Activated CD8-positive, alpha-beta memory T cell treated with anti-CD3 and anti-CD28 coated beads, Interleukin-2, amount 10 ng/mL, durations not matched to agents 7 days and 5 days (primary cell): ENCODE measurements at places on chromosomes 6 and 20.

DNA sequence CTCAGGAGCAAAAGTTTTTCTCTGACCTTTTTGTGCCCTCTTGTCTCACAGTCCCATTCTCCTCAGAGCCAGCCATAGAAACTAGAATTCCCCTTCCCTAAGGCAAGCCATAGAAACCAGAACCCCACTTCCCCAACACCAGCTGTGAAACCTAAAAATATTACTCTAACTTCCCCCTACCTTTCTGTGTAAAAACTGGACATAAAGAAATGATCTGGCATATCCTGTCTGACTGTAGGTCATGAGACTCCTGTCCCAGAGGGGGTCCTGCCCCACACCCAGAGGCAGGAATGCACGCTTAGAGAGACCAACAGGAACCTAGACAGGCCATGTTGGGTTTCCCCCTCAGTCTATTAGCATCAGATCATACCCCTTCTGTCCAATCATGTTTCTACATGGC, 140.6 kb upstream of the SLC22A16 start:
- DNase-seq = no peak

GRCh38 chr20:2691127-2691526, 1.5 kb upstream of the EBF4 start:
- no peak for DNase-seq

DNA sequence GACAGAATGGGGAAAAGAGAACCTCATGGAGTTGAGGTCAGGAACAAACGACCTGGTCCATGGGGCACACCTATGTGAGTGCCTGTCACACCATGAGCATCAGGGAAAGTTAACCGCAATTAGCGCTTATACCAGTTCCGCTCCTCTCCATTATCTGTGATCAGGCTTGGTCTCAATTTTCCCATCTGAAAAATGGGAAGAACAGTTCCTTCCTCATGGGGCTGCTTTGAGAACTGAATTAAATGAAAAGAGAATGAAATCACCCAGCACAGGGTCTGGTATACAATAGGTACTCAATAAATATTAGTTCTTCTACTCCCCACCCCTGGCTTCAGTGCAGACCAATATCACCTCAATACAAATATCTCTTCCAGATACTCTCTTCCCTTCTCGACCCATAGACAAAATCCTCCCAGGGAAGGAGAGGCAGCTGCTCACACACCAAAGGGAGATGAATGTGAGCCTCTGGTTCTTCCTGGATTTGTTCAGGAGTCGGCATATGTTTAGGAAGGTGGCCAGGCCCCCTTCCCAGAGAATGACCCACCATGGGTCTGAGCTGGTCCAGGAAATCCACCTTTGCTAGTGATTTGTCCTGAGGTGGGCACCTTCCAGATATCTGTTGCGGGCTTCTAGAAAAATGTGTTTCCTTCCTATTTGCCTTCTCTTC, 2.4 kb upstream of the PTGIS start:
- DNase-seq = no peak

- no peak for DNase-seq
Measured at GRCh38 chr20:60427516-60427915, 469.3 kb downstream of the CDH26 start.

- DNase-seq = no peak
Measured at GRCh38 chr6:32178547-32179440, 589 bp downstream of the RNF5 start.

GRCh38 chr20:25209400-25209799, 13.9 kb downstream of the ENTPD6 start:
- no peak for DNase-seq

DNA sequence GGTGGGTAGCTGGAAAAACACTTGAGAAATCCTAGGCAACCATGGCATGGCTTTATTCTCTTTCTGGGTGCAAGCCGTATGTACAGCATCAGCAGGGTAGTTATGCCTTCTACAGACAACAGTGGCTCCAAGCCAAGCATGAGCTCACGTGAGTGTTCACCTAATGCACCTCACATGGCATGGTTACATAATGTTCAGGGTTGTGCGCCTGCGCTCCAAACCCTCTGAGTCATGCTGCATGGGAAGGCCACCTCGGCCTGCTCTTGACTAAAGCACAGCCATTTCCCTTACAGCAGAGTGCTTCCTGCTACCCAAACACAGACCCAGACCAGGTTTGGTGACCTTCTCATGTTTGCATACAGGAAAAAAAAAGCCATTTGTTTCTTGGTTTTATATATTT, 96.2 kb downstream of the VIP start:
- no peak for DNase-seq

DNA sequence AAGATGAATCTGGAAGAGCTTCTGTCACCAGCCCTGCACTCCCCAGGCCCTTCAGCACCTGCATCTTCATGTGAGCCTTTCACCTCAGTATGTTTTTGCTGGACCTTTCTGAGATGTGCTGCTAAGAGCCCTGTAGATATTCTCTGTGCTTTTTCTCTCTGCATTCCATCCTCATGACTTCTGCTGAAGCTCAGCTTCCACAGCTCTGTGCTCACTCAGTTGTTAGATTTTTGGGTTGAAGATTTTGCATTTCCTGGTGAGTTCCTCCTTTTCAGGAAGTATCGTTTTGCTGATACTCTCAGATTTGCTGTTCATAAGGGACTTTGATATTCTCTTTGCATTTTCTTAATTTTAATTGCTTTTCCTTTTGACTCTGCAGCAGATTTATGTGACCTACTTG, 18.3 kb downstream of the KIAA1586 start:
- no peak for DNase-seq

DNA sequence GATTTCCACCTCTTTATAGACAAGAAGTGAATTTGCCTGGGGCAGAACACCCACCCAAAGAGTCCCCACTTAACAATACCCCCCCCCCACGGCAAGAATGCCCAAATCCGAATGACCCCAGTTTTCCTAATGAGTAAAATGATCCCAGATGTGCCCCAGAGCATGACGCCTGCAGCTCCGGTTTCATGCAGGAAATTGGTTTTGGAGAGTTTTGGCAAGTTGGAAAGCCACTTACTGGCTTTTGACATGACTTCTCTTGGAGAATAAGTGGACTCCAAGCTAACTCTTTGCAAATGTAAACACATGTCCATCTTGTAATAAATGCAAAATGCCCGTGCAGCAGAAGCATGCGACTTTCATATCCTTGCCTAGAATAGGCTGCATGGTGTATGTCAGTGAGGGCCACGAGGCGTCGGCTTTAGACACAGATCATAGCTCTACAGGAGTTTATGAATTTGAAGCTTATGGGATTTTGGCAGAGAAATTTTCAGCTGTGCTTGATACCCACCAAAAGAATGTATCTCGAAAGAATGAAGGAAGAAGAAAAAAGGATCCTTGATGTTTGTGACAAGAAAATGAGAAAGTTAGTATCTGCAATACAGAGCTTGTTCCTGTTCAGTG, 24.2 kb downstream of the EDN3 start:
- DNase-seq = no peak

- DNase-seq = no peak
Measured at GRCh38 chr6:28205879-28206278, 19.2 kb upstream of the ZSCAN9 start.

DNA sequence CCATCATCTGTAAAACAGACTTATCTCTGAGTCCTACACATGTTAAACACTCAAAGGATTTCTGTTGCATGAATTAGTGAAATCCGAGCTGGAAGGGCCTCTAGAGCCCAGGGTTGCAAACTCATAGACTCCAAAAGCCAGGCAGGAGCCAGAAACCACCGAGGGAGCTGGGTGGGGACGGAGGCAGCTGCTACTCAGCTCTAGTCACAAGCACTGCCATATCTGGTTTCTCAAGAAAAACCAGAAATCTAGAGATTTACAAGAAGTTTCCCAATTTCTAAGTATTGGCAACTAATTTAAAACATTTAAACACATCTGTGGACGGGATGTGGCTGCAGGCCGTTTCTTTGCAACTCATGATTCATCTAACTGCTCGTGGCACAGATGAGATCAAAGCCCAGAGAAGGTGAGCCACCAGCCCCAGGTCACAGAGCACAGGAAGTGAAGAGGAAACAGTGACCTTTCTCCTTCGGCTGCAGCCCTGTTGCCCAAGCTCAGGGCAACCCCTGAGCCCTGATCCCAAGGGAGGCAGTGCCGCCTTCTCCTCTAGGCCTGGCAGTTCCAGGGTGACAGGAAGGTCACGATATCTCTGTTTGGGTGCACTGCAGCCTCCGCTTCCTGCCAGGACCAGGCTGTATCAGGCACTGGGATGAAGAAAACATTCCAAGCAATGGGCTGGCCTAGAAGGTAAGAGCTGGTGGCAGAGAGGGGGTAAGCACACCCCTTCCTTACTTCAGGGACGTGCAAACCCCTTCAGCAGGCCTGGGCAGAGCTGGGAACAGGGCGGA, 26.4 kb upstream of the PTGIS start:
- peak; percentile 96 for DNase-seq

DNA sequence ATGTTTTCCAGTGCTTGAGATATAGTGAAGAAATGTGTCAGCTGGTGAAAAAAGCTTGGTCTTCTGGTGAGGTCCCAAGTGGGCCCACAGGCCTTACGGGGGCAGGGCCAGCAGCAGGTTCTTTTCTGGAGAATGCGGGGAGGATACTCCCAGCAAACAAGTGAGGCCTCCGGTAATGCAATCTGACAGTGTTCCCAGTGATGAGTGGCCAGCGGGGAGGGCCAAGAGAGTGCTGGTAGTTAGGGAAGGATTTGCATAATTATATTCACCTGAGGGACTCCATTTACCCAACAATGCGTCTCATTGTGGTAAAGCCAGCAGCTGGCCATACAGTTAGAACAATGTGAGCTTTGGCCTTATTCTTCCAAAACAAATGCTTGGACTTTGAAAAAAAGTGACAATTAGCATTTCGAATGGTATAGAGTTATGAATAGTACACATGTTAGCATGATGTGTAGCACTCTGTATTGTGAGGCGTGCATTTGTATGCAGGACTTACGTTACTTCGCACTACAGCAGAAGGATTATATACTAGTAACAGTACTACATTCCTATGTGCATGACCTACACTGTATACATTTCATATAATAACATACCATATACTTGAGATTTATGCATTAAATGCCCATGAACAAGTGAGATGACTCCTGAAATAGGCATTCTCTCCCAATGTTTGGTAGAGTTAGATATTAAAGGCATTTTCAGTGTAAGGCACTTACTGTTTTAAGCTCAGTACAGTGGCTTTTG, 69.8 kb downstream of the MYB start:
- no peak for DNase-seq

GRCh38 chr6:107968081-107968480, 10.1 kb upstream of the SEC63 start:
- DNase-seq = no peak

- DNase-seq = no peak
Measured at GRCh38 chr6:161462148-161462547, 188.3 kb upstream of the AGPAT4 start.

- DNase-seq = no peak
Measured at GRCh38 chr6:166104107-166104506, 63.5 kb downstream of the TBXT start.

DNA sequence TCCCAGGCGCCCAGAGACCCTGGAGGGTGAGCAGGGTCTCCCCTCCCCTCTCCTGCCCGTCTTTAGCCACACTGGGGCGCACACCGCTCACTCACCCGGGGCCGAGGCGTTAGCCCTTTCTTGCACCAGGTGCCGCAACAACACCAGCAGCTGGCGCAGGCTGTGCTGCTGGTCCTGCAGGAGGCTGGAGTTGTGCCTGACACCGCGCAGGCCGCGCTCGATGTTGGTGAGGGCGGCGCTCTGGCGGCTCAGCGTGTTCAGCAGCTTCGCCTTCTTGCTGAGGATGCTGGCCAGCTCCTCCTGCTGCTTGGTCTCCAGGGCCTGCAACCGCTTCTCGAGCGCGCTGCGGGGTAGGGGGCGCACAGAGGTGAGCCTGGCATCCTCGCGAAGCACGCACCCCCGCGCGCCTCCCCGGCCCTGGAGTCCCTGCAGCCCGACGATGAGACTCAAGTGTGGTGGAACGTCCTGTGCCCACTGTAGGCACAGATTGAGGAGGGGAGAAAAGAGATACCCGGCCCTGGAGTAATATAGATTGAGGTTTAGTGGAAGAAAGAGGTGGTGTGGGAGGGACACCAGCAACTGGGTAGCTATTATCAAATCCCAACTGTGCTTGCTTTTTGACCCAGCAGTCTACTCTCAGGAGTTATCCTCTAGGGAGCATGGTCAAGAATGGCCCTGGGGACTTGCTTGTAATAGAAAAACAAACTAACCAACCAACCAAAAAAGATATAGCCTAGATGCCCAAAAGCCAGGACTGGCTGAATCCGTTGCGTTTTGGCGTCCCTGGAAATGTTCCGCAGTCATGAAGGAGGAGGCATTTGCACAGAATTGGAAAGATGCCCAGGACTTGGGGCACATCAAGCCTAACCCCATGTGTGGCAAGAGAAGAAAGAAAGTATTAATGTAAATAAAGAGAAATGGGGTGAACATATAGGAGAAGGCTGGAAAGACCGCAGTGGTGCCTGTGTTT, 30.9 kb downstream of the ANGPT4 start:
- no peak for DNase-seq

DNA sequence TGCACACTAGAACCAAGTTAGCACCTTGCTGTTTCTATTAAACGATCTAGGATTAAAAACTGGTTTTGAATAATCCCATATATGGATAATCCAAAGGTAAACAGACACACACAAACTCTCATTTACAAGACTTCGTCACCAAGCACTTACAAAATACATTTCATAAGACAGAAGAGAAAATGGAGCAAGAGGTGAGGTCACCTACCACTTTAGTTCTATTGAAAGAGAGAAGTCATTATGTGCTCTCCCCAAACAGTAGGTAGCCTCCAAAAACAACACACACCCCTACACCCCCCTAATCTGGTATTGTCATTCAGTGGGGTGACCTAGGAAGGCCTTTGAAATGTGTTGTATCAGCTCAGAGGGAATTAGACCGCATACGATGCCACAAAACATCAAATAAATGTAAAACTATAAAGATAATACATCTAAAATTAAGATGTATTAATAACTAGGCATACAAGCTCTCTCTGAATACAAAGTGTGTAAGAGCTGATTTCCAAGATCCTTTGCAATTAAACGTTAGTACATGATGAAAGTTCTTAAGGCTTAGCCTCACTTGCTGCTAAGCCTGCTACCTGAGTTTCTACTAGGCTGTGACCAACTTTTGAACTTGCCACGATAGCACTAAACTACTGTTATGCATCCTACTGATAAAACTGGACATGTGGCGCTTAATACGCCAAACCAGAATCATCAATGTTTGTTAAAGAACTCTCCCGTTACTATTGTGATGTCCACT, 1.6 kb downstream of the SRPK1 start:
- no peak for DNase-seq

- no peak for DNase-seq
Measured at GRCh38 chr20:46523696-46524328, 10.5 kb upstream of the ZNF334 start.

- no peak for DNase-seq
Measured at GRCh38 chr6:21185861-21186478, 407.6 kb upstream of the SOX4 start.

GRCh38 chr20:51815383-51816076, 13.2 kb upstream of the SALL4 start:
- no peak for DNase-seq

DNA sequence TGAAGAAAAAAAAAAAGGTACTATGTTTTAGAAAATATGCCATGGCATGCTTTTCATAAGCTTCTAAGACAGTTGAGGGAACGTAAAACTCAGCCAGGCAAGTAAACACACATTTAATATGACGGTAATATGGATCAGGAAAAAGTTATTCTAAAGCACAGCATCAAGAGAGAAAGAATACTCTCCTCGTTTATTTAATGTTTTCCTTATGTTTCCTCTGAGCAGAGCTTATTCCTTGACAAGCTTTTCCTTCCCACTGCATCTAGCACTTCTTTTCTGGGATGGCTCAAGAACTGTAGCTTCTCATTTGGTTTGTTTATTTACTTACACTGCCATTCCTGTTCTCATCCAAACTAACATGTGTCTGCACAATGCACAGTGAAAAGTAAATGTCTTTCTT, 2.7 kb upstream of the RSPO3 start:
- DNase-seq = no peak

GRCh38 chr6:106106276-106107042, 20.3 kb downstream of the PRDM1 start:
- no peak for DNase-seq
